ENCODE measurements at places on chromosomes 3 and 15.

- H3K27ac ChIP-seq: no peak overlapping the region
- H3K36me3 ChIP-seq: no peaks in the 10 kb centered on the region
- H3K4me1 ChIP-seq: no peaks in the 10 kb centered on the region
Observed at GRCh38 chr3:190096345-190096744, 24.4 kb downstream of the P3H2 start.

DNA sequence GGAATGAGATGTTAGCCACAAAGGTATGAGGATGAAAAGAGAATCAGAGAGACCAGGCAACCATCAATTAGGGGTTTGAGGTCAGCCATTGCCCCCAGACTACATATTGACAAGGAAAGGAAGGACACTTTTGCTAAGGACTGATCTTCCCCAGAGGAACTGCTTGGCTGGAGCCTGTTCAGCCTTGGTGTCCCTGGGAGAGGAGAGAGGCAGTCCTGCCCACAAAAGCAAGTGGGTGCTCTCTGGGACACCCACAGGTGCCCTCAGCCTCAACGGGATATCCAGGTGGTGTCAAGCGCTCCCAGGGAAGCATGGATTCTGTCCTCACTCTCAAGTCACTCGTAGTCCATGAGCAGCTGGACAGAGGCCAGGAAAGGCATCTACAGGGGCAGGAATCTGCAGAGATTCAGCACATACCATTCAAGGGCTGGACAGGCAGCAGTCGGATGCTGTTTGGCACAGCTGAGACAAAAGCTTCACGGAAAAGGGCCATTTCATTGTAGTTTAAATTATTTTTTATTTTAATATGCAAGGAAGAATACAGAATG is 166.2 kb downstream of the UACA start:
- no peak overlapping the region for H3K27ac ChIP-seq
- H3K4me1 ChIP-seq: peaks cover 9% of the 10 kb centered on the region
- H3K4me3 ChIP-seq: no peak overlapping the region
- peaks cover 16% of the 10 kb centered on the region for H3K36me3 ChIP-seq

DNA sequence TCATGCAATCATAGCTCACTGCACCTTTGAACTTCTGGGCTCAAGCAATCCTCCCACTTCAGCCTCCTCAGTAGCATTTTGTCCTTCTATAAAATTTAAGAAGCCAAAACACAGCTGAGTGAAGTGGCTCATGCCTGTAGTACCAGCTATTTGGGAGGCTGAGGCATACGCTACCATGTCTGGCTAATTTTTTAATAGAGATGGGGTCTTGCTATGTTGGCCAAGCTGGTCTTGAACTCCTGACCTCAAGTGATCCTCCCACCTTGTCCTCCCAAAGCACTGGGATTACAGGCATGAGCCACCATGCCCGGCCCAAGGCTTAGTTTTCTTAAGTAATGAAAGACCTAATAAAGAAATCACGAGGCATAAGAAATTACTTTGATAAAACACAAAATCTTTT is 14.7 kb upstream of the FNDC3B start:
- no peaks in the 10 kb centered on the region for H3K36me3 ChIP-seq
- no peak for DNase-seq
- H3K4me1 ChIP-seq: no peaks in the 10 kb centered on the region
- peaks cover 4% of the 10 kb centered on the region for H3K27me3 ChIP-seq
- H3K4me3 ChIP-seq: no peak overlapping the region

- DNase-seq: peak; percentile 55
- H3K4me1 ChIP-seq: peaks cover 52% of the 10 kb centered on the region
- H3K36me3 ChIP-seq: no peaks in the 10 kb centered on the region
- peak overlapping the region; percentile 71 for H3K4me3 ChIP-seq
- no peaks in the 10 kb centered on the region for H3K27me3 ChIP-seq
- peak overlapping the region; percentile 95 for H3K27ac ChIP-seq
Observed at GRCh38 chr3:177358977-177359592, 161.8 kb upstream of the TBL1XR1 start.

GRCh38 chr3:30305021-30305420 is 301.4 kb upstream of the TGFBR2 start:
- no peak overlapping the region for H3K27ac ChIP-seq
- no peak for DNase-seq
- no peak overlapping the region for H3K4me3 ChIP-seq
- H3K4me1 ChIP-seq: no peaks in the 10 kb centered on the region

DNA sequence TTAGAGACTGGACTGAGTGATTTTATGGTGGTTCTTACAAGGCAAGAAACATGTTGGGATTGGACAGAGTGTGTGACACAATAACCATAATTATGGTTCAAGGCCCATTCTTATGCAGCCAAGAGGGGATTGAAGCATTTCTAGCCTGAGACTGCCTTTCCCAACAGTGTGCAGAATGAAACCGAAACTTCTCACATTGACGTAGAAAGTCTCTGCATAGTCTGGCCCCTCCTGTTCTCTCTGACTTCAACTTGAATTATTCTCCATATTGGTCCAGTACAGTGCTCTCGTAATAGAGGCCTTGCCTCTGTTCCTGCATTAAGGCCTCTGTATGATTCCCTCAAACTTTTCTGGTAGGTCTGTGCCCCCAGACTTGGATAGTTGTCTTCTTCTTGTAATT is 138.3 kb downstream of the DIPK2A start:
- H3K27me3 ChIP-seq: no peaks in the 10 kb centered on the region
- H3K27ac ChIP-seq: no peak overlapping the region
- no peaks in the 10 kb centered on the region for H3K4me1 ChIP-seq
- DNase-seq: no peak
- H3K4me3 ChIP-seq: no peak overlapping the region
- no peaks in the 10 kb centered on the region for H3K36me3 ChIP-seq

GRCh38 chr3:17070161-17070959 is 185.6 kb downstream of the PLCL2 start:
- DNase-seq: no peak
- H3K27me3 ChIP-seq: no peaks in the 10 kb centered on the region
- H3K4me1 ChIP-seq: peaks cover 34% of the 10 kb centered on the region
- peaks cover 60% of the 10 kb centered on the region for H3K36me3 ChIP-seq
- H3K4me3 ChIP-seq: no peak overlapping the region

- no peak overlapping the region for H3K27ac ChIP-seq
- no peak overlapping the region for H3K4me3 ChIP-seq
- no peaks in the 10 kb centered on the region for H3K36me3 ChIP-seq
- DNase-seq: no peak
- no peaks in the 10 kb centered on the region for H3K4me1 ChIP-seq
- H3K27me3 ChIP-seq: no peaks in the 10 kb centered on the region
Observed at GRCh38 chr3:178436773-178437172, 99.5 kb upstream of the KCNMB2 start.

DNA sequence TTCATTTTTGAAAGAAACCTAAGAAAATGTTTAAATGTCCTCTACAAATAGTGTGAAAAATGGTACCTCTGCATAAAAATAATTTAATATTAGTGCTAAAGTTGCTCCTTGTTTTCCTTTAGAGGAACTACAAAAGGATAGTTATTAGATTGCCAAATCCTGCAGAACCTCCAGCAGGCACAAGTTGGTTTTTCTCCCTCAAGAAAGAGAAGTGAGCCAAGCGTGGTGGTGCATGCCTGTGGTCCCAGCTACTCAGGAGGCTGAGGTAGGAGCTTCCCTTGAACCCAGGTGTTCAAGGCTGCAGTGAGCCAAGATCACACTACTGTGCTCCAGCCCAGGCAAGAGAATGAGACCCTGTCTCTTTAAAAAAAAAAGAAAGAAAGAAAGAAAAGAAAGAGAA is 85.1 kb upstream of the TSEN2 start:
- no peak overlapping the region for H3K27ac ChIP-seq
- H3K4me1 ChIP-seq: peaks cover 12% of the 10 kb centered on the region
- H3K27me3 ChIP-seq: peaks cover 13% of the 10 kb centered on the region
- H3K36me3 ChIP-seq: no peaks in the 10 kb centered on the region
- no peak for DNase-seq

DNA sequence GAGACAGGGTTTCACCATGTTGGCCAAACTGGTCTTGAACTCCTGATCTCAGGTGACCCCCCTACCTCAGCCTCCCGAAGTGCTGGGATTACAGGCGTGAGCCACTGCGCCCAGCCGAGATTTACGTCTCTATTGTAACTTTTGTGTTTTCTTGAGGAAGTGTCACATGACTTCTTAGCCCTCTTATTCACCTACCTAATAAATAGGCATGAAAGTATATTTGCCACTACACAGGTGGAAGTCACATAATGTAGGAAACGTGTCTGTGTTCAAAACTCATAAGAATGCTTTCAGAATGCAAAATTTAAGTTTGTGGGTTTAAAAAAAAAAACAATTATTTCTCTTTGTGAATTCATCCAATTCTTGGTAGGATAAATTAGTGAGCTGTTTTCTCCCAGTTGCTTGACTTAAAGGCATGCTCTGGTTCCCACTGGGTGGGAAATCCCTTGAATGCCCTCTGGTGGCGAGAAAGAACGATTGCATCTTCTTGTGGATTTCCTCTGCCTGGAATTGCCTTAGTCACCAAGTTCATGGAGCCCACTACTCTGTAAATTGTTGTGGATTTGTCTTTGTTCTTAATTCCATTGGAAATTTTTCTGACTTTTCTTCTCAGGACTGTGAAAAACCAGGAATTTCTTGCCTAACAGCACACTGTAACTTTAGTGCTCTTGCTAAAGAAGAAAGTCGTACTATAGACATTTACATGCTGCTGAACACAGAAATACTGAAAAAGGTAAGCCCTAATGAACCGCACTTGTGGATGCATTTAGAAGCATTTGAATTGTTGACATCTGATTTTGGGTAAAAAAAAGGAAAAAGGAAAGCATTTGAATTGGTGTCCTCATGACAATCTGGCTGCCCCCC is 82.2 kb upstream of the CTDSPL start:
- no peak overlapping the region for H3K4me3 ChIP-seq
- H3K27me3 ChIP-seq: peaks cover 7% of the 10 kb centered on the region
- peak; percentile 32 for DNase-seq

- H3K4me3 ChIP-seq: no peak overlapping the region
- H3K4me1 ChIP-seq: no peaks in the 10 kb centered on the region
- no peak overlapping the region for H3K27ac ChIP-seq
- no peaks in the 10 kb centered on the region for H3K27me3 ChIP-seq
- H3K36me3 ChIP-seq: no peaks in the 10 kb centered on the region
Observed at GRCh38 chr15:94411846-94412245, 180.5 kb downstream of the MCTP2 start.

- H3K4me3 ChIP-seq: no peak overlapping the region
- H3K4me1 ChIP-seq: no peaks in the 10 kb centered on the region
- DNase-seq: peak; percentile 71
- H3K27ac ChIP-seq: no peak overlapping the region
Observed at GRCh38 chr15:71743861-71744382, 66.4 kb upstream of the NR2E3 start.

- no peak overlapping the region for H3K4me3 ChIP-seq
- DNase-seq: no peak
- no peaks in the 10 kb centered on the region for H3K36me3 ChIP-seq
- H3K27me3 ChIP-seq: no peaks in the 10 kb centered on the region
- no peaks in the 10 kb centered on the region for H3K4me1 ChIP-seq
Observed at GRCh38 chr3:73446467-73447110, 178.2 kb downstream of the PDZRN3 start.

- DNase-seq: no peak
- H3K27ac ChIP-seq: no peak overlapping the region
Observed at GRCh38 chr15:51180011-51180410, 85.3 kb upstream of the TNFAIP8L3 start.

- H3K27ac ChIP-seq: no peak overlapping the region
- H3K4me3 ChIP-seq: no peak overlapping the region
- H3K27me3 ChIP-seq: no peaks in the 10 kb centered on the region
- H3K36me3 ChIP-seq: peaks cover 3% of the 10 kb centered on the region
- no peak for DNase-seq
Observed at GRCh38 chr3:143124601-143125520, 5.3 kb downstream of the CHST2 start.

- no peak overlapping the region for H3K4me3 ChIP-seq
- no peak overlapping the region for H3K27ac ChIP-seq
- DNase-seq: no peak
- no peaks in the 10 kb centered on the region for H3K27me3 ChIP-seq
- no peaks in the 10 kb centered on the region for H3K4me1 ChIP-seq
Observed at GRCh38 chr3:159151130-159151529, 349.3 kb downstream of the MFSD1 start.

- no peak overlapping the region for H3K27ac ChIP-seq
- H3K27me3 ChIP-seq: no peaks in the 10 kb centered on the region
- H3K4me3 ChIP-seq: no peak overlapping the region
- DNase-seq: no peak
Observed at GRCh38 chr3:73273341-73273740, 211.9 kb downstream of the EBLN2 start.

DNA sequence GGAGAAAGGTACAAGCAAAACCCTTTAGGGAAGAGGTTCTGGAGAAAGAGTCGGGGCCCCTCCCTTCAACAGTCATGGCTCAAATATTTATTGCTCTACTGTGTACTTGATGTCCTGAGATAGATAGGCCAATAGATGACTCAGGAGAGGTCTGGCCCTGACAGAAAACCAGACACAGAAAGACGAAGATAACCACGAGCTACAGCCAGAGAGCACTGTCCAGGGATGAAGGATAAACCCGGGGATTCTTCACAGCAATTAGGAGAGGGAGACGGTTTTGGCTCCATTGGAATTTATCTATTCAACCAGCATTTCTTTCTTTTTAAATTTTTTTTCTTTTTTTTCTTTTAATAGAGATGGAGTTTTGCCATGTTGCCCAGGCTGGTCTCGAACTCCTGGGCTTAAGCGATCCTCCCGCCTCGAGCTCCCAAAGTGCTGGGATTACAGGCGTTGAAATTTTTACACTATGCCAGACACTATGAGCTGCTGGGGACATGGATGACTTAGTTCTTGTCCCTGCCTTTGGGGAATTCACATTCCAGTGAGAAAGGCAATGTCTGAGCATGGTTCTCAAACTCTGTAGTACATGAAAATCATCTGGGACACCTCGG is 4.6 kb upstream of the CIDEC start:
- H3K27me3 ChIP-seq: peaks cover 8% of the 10 kb centered on the region
- DNase-seq: no peak
- no peaks in the 10 kb centered on the region for H3K36me3 ChIP-seq
- no peak overlapping the region for H3K27ac ChIP-seq
- peaks cover 3% of the 10 kb centered on the region for H3K4me1 ChIP-seq

- H3K27me3 ChIP-seq: peaks cover 9% of the 10 kb centered on the region
- no peaks in the 10 kb centered on the region for H3K36me3 ChIP-seq
- no peak overlapping the region for H3K27ac ChIP-seq
- H3K4me3 ChIP-seq: no peak overlapping the region
- H3K4me1 ChIP-seq: peaks cover 2% of the 10 kb centered on the region
- DNase-seq: no peak
Observed at GRCh38 chr15:101368086-101368780, 73.2 kb upstream of the SNRPA1 start.

DNA sequence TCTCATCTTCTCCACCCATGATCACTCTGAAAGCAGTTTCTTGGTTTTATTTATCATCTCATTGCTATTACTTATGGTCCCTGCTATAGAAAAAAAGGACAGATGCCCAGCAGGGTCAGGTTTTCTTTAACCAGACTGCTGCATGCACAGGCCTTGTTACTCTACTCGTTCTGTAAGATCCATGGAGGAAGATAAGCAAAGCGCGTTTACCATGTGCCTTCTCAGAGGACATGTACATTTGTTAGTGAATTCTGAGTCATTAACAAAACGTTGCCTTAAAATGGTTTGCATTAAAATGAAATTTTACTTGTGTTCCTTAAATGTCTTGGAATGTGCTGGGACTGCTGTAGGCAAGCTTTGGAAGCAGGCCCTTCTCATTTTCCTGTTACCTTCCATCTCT is 657.3 kb upstream of the KCNMB2 start:
- no peak overlapping the region for H3K27ac ChIP-seq
- H3K36me3 ChIP-seq: no peaks in the 10 kb centered on the region
- H3K4me3 ChIP-seq: no peak overlapping the region
- no peaks in the 10 kb centered on the region for H3K27me3 ChIP-seq

All from activated CD8-positive, alpha-beta T cell treated with anti-CD3 and anti-CD28 coated beads, Interleukin-2, amount 10 ng/mL, durations not matched to agents 7 days and 5 days (primary cell).